Transverse colon (tissue), 4 donors: ENCODE measurements at places on chromosomes 1 and 21.

- peaks cover 65% of the 10 kb centered on the region for H3K27me3 ChIP-seq
- peak; percentile 16 for DNase-seq
- H3K27ac ChIP-seq: no peak overlapping the region
- H3K4me3 ChIP-seq: peak overlapping the region; percentile 60
Observed at GRCh38 chr1:223363057-223363855, 720 bp downstream of the SUSD4 start.

DNA sequence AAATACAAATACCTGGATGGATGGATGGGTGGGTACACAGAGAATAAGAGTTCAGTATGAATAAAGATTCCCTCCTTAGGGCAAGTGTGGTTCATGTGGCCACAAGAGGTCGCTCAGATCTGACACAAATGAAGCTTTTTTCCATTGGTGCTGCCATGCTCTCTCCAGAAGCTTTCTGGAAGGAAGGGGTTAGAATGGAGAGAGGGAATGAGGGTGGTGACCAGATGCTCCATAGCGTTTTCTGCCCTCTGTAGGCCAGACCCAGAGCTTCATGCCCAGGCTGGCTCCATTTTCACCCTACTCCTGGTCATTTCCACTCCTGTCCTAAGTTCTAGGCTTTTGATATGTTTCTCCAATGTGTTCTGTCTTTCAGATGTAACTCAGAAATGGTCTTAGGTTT is 3.3 kb upstream of the FCRL6 start:
- peaks cover 5% of the 10 kb centered on the region for H3K27me3 ChIP-seq
- peaks cover 2% of the 10 kb centered on the region for H3K4me1 ChIP-seq
- no peak overlapping the region for H3K4me3 ChIP-seq
- DNase-seq: peak; percentile 72
- H3K36me3 ChIP-seq: no peaks in the 10 kb centered on the region
- no peak overlapping the region for H3K27ac ChIP-seq

DNA sequence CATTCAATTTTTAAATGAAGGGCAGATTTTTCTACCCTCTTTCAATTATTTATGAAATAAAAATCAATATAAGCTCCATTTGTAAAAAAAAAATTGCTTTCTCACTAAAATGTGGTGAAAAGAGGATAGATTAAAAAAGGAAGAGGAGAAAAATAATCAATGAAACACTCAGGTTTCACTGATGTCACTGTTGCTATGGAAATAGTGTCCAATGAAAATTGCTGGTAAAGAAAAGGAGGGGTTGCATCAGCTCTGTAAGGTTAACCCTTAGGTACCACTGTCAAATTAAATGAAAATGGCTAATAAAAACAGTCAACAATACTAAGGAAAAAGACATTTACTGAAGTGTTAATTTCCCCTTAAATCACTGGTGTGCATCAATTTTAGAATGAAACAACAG is 91.6 kb upstream of the TTC39A start:
- H3K4me3 ChIP-seq: no peak overlapping the region
- no peaks in the 10 kb centered on the region for H3K4me1 ChIP-seq
- H3K27me3 ChIP-seq: no peaks in the 10 kb centered on the region
- no peak overlapping the region for H3K27ac ChIP-seq

- H3K27me3 ChIP-seq: no peaks in the 10 kb centered on the region
- H3K4me3 ChIP-seq: no peak overlapping the region
- H3K36me3 ChIP-seq: no peaks in the 10 kb centered on the region
- no peak for DNase-seq
- no peaks in the 10 kb centered on the region for H3K4me1 ChIP-seq
- peak overlapping the region; percentile 56 for H3K27ac ChIP-seq
Observed at GRCh38 chr21:16418226-16418625, 688.4 kb downstream of the USP25 start.

DNA sequence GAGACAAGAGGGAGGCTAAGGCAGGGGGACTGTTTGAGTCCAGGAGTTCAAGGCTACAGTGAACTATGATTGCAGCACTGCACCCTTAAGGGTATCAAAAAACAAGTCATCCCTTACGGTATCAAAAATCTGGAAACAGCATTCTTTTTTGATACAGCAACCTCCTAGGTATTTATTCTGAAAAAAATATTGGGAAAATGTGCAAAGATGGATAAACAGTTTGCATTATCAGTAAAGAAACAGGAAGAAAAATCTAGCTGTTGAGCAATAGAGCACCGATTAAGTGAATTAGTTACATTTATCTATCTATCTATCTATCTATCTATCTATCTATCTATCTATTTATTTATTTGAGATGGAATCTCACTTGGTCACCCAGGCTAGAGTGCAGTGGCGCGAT is 56.7 kb upstream of the SCAF4 start:
- H3K4me1 ChIP-seq: no peaks in the 10 kb centered on the region
- no peak for DNase-seq
- no peak overlapping the region for H3K27ac ChIP-seq
- H3K36me3 ChIP-seq: no peaks in the 10 kb centered on the region
- H3K27me3 ChIP-seq: no peaks in the 10 kb centered on the region
- no peak overlapping the region for H3K4me3 ChIP-seq

DNA sequence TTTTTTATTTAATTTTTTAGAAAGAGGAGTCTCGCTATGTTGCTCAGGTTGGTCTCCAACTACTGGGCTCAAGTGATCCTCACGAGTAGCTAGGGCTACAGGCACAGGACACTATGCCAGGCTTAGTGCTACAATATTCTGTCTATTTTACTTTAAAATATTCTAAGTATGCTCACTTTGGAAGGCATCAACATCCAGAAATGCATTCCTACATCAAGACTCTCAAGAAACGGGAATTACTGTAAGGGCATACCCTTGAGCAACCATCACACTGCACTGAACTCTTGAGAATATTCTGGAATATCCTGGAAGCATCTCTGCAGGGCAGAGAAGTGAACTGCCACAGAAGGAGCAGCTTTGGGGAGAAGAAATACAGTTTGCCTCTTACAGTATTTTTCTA is 565 bp upstream of the DMRTB1 start:
- H3K4me3 ChIP-seq: no peak overlapping the region
- peaks cover 9% of the 10 kb centered on the region for H3K27me3 ChIP-seq
- H3K27ac ChIP-seq: no peak overlapping the region
- DNase-seq: no peak
- H3K4me1 ChIP-seq: no peaks in the 10 kb centered on the region
- H3K36me3 ChIP-seq: no peaks in the 10 kb centered on the region

GRCh38 chr1:71733121-71733520 is 549.2 kb downstream of the NEGR1 start:
- DNase-seq: no peak
- H3K4me1 ChIP-seq: no peaks in the 10 kb centered on the region
- H3K27me3 ChIP-seq: no peaks in the 10 kb centered on the region
- no peak overlapping the region for H3K27ac ChIP-seq
- no peaks in the 10 kb centered on the region for H3K36me3 ChIP-seq
- no peak overlapping the region for H3K4me3 ChIP-seq

DNA sequence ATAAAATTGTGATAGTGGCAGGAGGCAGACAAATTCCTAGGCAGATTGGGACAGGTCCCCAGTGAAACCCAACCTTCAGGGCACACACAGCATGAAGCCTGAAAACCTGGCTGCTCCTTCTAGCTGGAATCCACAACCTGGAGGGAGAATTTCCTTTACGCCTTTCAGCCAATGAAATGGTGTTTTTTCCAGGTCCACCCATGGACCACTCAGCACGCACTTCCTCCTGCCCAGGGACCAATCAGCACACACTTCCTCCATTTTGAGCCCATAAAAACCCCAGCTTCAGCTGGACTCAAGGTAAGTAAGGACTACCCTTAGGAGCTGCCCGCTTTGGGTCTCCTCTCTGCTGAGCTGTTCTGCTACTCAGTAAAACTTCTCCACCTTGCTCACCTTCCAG is 120.1 kb downstream of the AKT3 start:
- DNase-seq: no peak
- H3K27me3 ChIP-seq: no peaks in the 10 kb centered on the region
- H3K4me1 ChIP-seq: no peaks in the 10 kb centered on the region
- no peaks in the 10 kb centered on the region for H3K36me3 ChIP-seq
- H3K4me3 ChIP-seq: no peak overlapping the region

DNA sequence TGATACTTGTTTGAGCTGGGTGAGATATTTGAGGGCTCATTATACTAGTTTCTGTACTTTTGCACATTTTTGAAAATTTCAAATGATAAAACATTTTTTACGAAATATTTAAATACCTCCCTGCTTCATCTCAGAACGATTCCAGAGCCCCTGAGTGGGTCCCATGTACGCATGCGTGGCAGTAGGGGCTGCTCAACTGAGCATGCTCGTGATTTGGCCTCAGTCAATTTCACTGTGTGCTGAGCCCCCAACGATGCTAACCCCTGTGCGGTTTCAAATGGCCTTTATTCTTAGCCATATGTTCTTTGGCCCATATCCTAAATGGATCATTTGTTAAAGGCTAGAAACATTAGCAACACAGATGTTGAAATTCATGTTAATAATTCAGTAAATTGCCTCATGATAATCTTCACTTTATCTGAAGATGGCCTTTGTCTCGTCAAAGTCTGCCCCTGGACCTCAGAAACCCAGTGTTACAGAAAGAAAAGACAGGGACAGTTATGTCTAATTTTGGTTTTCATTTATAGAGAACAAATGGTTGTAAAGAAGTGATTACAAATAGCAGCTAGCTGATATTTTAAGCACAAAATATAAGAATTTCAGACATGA is 108.2 kb downstream of the MRPS6 start:
- H3K36me3 ChIP-seq: no peaks in the 10 kb centered on the region
- no peak overlapping the region for H3K4me3 ChIP-seq
- DNase-seq: no peak

DNA sequence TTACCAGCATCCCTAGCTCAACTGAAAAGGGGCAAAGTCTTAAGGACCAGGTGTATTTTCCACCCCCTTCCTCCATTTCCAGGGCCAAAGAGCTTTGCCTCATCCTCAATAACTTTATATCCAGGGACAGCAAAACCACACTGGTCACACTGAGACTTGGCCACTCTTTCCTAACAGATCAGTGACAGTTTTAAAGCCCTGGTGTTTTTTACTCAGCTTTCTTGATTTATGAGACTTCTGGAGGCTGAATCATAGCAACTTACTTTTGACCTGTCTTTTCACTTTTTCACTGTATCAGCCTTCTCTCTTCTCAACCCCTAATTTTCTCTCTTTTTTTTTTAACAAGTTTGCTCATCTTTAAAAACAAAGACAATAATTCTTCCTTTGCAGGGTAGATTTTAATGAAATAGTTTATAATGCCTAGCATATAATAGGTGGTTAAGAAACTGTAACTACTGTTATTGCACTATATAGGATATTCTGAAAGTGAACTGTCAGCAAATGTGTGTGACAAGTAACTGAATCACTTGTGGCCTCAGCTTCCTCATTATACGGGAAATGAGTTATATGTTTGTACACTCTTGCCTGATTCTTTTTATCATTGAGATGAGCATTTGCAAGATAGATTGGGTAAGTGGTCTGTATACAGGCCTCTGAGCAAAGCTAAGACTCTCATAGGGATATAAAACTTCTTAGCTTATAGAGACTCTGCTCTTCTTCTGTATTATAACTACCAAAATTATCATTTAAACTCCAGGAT is 19.7 kb upstream of the DYNLT5 start:
- H3K27ac ChIP-seq: no peak overlapping the region
- no peak overlapping the region for H3K4me3 ChIP-seq
- no peak for DNase-seq
- no peaks in the 10 kb centered on the region for H3K27me3 ChIP-seq
- H3K4me1 ChIP-seq: no peaks in the 10 kb centered on the region

DNA sequence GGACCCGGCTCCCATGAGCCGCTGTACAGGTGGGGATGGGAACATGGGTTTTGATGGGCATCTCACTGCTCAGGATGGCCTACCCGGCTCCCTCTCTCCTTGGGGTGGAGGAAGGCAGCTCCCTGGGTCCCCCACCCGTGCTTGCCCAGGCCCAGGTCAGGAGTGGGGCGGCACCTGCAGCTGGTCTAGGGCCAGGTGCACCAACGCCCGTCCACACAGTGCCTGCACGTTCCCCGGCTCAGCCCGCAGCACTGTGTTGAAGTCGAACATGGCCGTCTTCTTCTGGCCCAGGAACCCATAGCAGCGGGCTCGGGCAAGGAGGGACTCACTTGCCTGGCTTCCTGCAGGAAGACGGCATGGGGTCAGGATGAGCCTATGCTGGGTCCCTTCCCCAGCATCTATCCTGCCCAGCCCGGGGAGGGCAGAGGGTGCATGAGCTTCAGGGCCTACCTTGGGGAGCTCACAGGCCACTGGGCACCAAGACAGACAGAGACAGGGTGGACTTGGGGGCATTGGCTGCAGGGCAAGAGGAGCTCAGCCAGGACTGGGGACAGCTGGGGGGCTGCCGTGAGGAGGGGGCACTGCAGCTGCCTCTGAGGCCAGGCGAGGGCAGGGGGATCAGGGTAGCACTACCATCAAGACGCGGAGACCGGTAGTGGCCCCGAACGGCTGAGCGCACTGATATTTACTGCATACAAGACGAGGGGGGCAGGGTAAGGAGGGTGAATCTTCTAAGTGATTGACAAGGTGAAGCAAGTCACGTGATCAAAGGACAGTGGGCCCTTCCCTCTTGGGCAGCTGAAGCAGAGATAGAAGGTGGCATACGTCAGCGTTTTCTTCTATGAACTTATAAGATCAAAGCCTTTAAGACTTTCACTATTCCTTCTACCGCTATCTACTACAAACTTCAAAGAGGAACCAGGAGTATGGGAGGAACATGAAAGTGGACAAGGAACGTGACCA is 17.8 kb downstream of the TTC34 start:
- H3K4me1 ChIP-seq: no peaks in the 10 kb centered on the region
- peaks cover 38% of the 10 kb centered on the region for H3K27me3 ChIP-seq
- H3K4me3 ChIP-seq: no peak overlapping the region
- no peak for DNase-seq
